ENCODE measurements at places on chromosomes 12 and 14.

- peak; percentile 73 for DNase-seq
Measured at GRCh38 chr14:20681348-20682126, 2.8 kb upstream of the RNASE4 start.

GRCh38 chr14:67573228-67574010, 26.6 kb downstream of the PIGH start:
- no peak for DNase-seq

DNA sequence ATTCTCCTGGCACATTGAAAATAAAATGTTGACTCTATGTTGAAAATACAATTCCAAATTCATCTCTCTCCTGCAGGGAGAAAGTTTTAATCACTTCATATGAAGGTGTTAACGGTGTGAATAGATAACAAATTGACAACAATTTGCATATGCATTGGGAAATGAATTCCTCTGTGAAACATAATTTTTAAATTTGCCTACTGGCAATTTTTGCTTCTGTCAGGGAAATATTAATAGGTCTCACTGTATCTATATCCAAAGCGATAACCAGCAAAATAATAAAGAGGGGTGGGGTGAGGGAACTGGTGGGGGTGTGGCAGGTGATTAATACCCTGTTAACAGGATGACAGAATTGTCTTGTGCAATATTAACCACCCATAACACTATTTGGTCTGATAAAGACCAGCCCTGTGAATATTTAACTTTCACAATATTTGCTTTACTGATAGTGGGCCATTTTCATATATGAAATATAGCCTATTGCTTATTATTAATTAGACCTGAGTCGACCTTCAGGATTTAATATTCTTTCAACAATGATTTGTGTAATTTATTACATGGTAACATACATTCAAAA, 239.0 kb upstream of the SSTR1 start:
- DNase-seq = no peak

DNA sequence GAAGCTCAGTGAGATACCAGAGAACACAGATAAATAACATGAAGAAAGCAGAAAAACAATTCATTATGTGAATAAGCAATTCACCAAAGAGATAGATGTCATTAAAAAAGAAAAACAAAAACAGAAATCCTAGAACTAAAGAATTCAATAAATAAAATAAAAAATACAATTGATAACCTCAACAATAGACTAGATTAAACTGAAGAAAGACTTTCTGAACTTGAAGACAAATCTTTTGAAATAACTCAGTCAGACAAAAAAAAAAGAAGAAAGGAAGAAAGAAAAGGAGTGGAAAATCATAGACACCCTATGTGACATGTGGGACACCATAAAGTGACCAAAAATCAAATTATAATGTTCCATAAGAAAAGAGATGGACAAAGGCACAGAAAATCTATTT, 14.0 kb upstream of the SLC38A1 start:
- no peak for DNase-seq

DNA sequence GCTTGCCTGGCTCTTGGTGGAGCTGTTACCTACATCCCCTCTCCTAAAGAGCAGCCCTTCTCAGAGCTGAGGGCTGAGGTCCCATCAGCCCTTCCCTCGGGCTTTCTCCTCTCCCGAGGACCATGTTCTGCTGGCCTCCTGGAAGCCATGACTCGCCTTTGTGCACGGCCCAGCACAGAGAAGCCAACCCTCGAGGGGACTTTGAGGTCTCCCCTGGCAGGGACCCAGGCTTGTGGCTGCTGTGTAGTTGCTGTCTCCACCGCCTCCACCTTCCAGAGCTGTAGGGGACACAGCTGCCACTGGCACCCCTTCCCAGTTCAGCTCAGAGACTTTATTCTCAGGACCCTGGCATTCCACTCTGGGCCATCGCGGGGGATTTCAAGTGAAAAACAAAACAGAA, 22.9 kb upstream of the CCND2 start:
- DNase-seq = no peak

DNA sequence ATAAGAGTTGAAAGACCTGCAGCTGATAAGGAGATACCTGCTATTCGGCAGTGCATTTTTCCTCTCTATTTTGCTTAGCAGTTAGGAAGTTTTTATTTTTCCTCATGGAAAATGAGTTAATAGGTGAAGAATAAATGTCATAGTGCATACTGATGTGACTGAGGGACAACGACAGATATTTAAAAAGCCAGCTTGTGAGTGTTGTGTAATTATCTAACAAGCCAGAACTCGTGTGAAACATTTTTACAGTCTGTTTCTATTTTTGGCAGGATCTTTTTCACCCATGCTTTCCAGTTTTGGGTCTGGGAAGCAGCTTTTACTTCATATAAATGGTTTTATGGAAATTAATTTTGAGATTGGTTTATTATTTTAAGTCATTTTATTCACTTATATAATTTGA, 2.9 kb downstream of the FBXO34 start:
- DNase-seq = no peak

DNA sequence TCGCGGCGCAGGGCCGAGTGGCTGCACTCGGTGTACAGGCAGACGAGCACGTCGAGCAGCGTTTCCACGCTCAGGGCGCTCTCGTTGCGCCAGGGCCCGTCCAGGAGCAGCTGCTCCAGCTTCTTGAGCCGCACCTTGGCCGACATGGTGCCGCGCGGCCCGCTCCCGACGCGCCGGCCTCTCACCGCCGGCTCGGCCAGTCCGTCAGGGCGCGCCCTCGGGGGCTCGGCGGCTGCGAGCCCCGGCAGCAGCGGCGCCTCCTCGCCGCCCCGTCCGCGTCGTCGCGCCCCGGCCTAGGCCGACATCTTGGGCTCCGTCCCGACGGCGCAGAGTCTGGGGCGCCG, 349 bp downstream of the CDC42BPB start:
- no peak for DNase-seq

DNA sequence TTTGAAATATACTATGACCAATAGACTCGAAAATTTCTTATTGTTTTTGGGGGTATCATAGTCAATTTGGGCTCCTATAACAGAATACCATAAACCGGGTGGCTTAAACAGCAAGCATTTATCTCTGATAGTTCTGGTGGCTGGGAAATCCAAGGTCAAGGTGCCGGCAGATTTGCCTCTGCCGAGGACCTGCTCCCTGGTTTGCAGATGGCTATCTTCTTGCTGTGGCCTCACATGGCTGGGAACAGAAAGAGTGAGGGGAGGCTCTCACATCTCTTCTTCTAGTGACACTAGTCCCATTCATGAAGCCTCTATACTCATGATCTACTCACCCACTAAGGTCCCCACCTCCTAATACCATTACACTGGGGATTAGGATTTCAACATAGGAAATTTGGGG, 70.7 kb downstream of the BORCS5 start:
- no peak for DNase-seq

DNA sequence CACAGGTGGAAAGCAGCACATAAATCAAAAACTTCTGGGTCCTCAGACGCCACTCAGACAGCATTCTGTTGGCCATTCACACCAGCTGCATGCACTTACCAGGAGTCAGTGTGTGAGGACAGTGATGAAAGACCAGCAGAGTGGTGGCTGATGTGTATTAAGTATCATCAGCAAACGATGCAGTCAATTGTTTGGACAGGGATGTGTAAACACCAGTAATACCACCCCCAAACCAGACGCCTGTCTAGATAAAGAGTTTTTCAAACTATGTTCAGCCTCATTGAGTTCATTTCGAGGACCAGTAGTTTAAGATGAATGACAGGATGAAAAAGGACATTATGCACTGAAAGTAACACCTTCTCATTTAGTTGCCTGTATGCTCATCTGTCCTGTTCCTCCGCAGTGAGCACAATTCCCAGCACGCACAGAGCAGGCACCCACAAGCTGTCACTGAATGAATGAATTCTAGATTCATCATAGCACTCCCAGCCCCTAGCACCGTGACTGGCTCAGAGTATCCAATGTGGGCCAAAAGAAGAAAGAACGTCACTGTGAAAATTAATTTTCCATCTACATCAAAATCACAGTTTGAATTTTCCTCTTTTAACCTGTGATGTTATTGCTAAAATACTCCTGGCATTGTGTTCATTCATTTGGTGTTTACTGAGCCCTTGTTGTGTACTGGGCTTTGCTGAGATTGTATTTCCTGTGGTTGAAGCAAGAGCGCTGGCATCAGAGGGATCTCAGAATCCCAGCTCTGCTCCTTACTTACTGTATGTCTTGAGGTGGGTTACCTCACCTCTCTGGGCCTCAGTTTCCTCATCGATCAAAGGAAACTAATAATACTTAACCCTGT, 124.8 kb upstream of the NOS1 start:
- no peak for DNase-seq

GRCh38 chr14:50377550-50378085, 19.1 kb downstream of the CDKL1 start:
- DNase-seq = no peak

GRCh38 chr14:23579311-23579630, 681 bp upstream of the JPH4 start:
- DNase-seq = no peak

- DNase-seq = no peak
Measured at GRCh38 chr14:40058901-40059897, 627.0 kb upstream of the FBXO33 start.

DNA sequence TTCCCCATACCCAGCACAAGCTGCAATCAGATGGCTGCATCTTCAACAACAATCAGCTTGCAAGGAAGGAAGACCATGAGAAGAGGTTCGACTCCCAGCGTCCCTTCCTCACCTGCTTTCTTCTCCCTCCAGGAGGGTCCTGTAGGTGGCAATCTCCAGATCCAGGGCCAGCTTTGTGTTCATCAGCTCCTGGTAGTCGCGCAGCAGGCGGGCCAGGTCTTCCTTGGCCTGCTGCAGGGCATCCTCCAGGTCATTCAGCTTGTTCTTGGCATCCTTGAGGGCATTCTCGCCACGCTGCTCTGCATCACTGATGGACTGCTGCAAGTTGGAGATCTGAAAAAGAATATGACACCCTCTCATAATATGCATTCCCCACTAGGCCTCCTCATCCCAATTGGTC, 4.0 kb downstream of the KRT1 start:
- no peak for DNase-seq

- no peak for DNase-seq
Measured at GRCh38 chr14:103074729-103075367, 9.2 kb upstream of the LBHD2 start.

DNA sequence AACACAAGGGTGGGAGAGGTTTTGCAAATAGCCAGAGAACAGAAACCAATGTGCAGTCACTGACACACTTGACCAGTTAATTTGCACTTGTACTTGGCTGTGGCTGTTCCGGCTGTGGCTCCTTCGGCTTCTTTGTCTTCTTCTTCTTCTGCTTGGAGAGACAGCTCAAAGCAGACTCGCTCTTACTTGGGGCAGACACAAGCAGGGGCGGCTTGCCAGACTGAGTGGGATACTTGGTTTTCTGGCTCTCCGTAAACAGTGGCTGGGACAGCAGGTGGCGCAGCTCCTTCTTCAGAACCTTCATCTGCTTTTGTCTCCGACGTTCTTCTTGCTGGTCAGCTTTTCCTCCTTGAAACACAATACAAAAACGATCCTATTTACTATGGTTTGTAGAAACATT, 25.0 kb downstream of the OTUB2 start:
- no peak for DNase-seq

DNA sequence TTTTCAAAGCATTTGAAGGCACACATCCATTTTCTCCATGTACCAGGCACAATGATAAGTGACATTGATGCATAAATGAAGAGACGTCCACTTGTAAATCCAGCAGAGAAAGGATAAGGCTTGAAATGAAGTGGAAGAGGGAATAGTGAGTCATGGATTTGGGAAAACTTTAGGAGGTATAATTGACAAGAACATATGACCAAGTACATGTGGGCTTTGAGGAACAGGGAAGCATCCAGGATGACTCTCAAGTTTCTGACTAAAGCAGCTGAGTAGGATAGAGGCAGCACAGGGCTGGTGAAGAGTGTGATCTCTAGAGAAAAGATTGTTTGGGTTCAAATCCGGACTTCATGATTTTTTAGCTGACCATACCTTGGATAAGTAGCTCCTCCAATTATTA, 43.6 kb upstream of the SYT1 start:
- DNase-seq = no peak

GRCh38 chr12:52144512-52145227, 47.1 kb downstream of the KRT80 start:
- DNase-seq = no peak

DNA sequence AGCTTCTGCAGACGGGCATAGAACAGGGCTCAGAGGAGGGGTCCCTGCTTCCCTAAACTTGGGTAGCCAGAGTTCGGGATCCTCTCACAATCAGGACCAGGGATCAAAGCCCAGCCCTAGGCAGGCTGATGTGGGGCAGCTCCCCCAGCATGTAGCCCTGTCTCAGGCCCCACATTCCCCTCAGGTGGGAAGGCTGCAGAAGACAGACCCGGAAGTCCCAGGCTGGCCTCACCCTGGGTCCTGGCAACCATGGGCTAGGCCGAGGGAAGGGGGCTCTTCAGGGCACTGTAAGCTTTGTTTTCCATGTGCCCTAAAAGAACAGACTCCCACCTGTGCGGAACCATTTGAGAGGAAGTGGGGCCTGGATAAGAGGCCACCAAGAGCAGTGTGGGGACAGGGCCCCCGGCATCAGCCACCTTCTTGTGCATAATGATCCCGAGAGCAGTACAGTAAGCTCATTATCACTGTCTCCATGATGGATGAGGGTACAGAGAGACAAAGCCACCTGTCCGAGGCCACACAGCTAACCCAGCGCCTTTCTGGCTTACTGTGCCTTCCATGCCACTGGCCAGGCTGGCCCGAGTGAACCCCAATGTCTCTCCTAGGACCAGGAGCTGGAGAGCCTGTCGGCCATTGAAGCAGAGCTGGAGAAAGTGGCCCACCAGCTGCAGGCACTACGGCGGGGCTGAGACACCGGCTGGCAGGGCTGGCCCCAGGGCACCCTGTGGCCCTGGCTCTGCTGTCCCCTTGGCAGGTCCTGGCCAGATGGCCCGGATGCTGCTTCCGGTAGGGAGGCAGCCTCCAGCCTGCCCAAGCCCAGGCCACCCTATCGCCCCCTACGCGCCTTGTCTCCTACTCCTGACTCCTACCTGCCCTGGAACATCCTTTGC, 11.5 kb downstream of the CHGA start:
- DNase-seq = no peak

- no peak for DNase-seq
Measured at GRCh38 chr14:89165189-89166181, 251.5 kb downstream of the FOXN3 start.

- DNase-seq = no peak
Measured at GRCh38 chr12:96048393-96048969, 13.1 kb upstream of the LTA4H start.

DNA sequence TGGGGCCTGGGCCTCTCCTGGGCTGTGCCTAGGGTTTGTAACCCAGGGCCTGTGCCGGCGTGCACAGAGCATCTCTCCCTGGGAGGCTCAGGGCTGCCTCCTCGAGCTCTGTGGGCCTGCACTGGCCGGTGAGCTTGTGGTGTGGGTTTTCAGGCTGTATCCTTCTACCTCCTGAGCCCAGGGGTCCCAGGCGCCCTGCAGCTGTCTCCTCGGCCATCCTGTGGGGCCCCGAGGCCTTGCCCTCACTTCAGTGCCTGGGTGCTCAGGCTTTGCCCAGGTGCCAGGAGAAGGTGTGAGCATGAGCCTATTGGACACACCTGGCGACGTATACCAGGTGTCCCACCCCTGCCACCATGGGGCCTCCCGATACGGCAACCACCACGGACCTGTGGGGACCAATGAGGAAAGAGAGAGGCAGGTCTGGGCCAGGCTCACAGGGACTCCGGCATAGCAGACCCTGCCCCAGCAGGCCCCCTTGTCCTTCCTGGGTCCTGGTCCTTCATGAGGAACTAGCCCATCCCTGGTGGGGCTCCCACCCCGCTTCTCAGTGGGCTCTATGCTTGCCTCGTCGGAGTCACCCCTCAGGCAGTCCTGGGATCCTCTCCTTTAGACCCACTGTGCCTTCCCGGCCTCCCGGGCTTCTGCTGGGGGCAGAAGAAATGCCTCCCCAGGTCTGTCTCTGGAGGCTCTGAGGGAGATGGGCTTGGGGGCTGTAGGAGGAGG, 400.2 kb downstream of the TMEM121 start:
- no peak for DNase-seq

Measured in AG09319 (cell line).